Inflammatory macrophage (primary cell): ENCODE measurements at places on chromosomes 3 and 15.

DNA sequence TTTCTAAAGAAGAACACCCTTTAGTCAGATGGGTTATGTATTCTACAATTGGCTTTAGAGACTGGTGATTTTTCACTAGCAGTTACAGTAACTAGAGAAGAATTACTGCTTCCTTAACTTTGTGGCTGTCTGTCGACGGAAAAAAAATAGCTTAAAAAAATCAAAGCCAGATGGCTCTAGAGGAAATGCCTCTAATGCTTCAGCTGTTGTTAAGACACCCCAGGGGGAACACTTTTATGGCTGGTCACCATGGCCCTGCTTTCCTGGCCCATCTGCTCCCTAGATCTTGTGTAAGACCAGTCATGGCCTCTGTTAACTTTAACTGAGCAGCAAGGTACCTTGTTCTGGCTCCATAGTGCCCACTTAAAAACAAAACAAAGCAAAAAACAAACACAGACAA lies 198.6 kb upstream of the PLSCR5 start:
- DNase-seq, result no peak

DNA sequence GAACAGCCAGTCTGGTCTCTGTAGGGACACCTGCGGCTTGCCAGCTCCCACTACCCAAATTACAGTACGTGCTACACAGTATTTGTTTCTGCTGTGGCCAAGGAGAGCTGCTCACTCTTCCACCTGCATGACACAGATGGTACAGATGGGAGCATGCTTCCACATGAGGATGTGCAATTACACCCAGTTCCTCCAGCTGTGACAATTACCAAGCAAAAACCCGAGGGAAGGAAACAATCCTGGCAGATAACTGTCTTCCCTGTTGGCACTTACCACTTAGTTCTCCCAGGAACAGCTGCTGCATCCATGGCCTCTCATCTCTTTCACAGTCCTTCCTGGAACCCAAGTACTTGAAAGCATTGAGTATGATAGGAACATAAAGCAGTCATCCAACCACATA lies 34.4 kb downstream of the DET1 start:
- DNase-seq, result no peak

DNA sequence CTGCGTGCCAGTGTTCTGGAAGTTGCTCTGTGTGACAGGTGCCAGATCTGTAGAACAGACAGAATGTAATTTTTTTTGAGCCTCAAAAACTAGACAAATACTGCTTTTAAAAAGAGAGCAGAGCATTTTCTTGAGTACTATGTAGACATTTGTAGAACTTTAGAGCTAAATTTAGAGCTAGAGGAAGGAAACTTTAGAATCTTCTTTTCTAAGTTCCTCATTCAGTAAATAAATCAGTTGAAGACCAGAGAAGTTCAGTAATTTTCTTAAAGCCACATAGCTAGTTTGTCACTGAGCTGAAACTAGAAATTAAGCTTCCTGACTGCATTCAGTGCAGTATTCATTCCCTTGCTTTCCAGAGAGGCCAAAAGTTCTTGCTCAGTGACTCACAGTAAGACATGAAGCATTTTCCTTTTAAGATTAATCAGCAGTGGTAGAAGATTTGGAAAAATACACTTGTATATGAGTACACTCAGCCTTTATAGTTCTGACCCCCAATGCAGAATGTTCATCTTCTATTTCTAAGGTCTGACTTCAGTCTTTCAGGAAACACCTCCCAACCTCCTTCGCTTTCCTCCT lies 83.6 kb upstream of the TSEN2 start:
- no peak for DNase-seq

DNA sequence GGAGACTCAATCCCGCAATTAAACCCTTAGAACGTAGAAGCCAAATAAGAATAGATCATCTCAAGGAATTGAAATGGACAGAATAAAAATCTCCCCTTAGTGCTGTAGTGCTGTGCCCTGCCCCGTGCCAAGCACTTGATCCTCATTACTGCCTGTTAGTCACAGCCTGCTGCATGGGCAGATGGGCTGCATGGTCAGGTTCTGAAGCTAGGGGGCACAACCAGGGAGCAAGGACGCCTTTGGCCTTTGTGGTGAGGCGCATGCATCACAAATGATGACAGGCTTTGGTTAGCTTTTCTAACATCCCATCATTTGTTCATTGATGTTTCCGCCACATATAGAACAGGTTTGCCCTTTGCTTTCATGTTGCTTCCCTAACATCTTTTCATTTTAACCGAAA lies 336.3 kb upstream of the ADAMTS9 start:
- no peak for DNase-seq

DNA sequence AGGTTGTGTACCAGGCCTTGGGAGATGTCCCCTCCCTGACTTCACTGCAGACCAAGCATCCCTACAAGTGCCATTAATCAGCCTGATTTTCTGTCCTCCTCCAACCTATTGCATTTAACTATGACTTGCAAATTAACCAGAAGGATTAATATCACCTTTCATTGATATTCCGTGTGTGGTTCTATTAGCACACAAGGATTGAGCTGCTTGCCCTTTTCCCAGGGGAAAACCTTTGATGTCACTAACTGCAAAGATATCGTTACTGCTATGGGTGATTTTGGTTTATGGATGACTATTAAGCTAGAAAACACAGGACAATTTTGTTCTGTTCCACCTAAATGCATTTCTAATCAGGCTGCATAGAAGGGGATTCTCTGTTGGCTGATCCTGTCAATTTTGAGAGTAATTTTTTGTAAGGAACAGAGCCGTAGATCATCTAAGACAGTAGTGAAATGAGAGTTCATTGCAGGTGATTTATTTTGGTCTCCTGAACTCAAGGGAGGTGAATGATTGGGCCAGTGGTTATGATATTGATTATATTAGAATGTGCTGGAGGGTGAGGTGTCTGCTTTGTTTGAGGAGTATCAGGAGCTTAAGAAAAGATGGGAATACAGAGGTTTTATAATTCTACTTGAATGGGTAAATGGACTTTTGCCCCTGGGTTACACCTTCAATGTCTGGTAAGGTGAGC lies 177.5 kb upstream of the SNTN start:
- DNase-seq, result no peak

DNA sequence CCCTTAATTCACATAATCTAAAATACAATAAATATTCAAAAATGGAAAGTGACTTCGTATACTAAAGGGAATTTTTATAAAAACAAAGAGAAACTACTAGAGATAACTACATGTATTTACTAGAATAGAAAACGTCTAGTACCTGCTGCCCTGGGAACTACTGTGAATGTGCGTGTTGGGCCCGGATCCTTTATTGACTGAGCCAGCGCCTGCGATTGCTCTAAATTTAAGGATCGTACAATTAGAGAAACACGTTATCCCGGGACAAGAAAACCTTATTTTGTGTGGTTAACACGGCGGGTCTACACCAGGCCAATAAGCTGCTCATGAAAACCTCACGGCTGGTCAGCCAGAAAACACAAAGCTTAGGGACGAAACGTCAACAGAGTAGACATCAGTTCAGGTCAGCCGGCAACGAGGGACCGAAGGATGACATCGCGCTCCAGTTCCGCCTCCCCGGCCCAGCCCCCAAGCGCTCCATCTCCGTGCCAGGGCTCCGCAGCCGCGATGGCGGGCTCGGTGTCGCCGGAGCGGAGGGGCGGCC lies 555 bp downstream of the TM2D3 start:
- no peak for DNase-seq

DNA sequence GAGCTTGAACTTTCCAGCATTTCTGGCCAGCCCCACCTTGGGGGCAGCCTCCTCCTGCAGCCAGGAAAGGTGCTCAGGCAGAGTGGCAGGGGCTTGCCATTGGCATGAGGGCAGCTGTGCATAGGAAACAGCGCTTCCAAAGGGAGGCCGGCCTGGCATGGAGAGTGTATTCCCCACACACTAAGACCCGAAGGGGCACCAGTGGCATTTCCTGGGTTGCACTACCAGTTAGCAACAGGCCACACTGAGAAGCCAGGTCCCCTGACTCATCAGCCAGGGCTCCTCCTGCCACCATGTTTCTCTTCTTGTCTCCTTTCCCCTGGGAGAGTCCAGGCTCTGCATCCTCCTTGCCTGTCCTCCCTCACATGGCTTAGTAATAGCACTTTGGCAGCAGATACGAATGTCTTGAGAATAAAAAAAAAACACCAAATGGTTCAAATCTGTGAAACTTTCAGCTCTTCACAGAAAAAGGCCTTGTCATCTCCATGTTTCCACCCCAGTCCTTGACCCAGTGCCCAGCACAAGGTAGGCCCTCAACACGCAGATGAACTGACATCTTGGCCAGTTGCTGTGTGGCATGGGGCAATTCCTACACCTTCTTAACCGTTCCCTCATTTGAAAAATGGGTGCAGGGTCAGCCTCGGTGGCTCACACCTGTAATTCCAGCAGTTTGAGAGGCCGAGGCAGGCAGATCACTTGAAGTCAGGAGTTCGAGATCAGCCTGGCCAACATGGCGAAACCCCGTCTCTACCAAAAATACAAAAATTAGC lies 180.4 kb downstream of the SMAD6 start:
- DNase-seq, result no peak

DNA sequence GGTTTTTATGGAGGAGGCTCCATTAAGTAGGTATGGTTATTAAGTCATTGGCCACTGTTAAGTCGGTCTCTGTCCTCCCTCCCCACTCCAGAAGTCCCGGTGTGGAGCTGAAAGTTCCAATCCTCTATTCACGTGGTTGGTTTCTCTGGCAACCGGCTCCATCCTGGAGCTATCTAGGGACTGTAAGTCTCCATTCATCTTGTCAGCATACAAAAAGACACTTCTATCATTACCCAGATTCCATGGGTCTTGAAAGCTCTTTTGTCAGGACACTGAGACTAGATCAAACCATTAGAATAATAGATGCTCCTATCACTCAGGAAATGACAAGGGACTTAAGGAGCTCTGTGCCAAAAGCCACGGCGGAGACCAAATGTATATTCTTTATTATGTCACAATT lies 110.3 kb downstream of the PIK3CB start:
- DNase-seq, result no peak
